ENCODE measurements at places on chromosomes 2 and 18.

DNA sequence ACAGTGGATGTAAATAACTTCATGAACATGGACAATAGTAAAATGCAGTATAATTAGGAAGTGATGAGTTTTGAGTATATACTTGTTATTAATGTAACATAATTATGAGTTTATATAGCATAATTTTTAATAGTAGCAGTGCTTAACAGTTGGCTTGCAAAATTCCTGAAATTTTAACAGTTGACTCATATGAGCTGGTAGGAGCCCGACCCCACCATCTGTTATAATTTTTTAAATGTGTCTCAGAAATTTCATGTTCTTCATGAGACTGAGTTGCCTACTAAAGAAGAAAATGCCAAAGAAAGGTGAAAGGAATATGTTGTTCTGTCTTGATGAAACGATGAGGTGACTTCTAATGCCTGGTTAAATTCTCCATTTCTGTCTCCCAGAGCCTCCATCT is 62.6 kb downstream of the ITGB1BP1 start:
- no peak for DNase-seq

GRCh38 chr2:181021199-181021789 is 40.9 kb downstream of the UBE2E3 start:
- no peak for DNase-seq

DNA sequence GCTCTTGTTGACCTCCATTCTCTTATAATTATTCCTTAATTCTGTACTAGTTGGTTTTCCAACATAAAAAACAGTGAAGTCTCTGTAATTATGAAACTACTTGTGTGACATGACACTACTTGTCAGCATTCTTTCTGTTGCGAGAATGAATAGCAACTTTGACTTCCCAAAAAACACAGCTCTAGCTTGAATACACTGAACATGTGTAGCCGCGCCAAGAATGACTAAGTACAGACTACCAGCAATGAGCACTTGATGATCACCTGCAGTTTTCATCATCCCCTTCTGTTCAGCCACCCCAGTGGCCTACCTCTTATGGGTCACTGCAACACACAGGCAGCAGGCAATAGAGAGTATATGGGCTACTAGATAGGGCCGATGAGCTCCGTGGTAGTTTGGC is 229.3 kb downstream of the TGIF1 start:
- no peak for DNase-seq

DNA sequence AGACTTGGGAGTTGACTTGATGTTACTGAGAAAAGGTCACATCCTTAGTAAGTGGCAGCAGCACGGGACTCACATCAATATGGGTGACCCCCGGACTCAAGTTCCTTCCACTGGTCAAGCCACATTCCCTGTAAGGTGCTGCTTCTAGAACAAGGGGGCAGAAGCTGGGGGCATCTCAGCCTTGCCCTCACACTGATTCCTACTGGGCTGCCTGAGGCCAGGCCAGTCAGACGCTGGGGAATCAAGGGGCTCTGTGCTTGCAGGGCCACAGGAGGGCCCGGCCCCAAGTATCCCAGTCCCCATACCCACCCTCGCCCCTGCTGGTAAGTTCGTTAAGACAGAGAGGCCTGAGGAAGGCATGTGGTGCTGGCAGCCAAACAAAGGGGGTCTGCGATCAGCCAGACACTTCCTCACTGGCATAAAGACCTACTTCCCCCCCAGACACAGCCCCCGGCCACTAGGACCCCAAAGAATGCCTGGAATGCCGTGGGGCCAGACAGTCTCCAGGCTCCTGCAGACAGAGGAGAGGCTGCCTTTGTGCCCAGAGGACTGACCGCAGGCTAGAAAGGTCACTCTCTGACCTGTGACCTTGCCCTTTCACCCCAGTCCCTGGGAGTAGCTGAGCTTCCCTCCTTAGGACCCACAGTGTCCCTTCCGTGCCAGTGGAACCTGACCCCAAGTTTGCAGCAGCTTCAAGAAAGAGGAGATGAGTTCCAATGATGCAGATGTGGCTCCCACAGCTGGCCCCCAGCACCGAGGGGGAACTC is 83.6 kb downstream of the HS1BP3 start:
- no peak for DNase-seq

- DNase-seq, result peak; percentile 61
Measured at GRCh38 chr2:26605195-26605998, 35.8 kb downstream of the CIB4 start.

- no peak for DNase-seq
Measured at GRCh38 chr2:168518555-168519066, 62.5 kb downstream of the CERS6 start.

DNA sequence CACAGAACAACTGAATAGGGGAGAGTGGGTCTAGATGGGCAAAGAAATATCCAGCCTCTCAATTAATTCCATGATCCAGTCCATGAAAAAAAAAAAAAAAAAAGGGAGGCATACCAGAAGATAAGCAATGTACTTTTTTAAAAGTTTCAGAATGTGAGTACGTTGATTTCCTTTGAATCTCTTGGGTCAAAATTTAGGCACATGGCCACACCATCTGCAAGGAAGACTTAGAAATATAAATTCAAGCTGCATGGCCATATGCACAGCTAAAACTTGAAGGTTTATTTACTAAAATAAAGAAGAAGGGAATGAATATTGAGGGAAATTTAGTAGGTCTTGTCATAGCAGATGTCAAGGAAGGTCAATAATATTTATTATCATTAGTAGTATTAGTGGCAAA is 286.5 kb upstream of the CDH7 start:
- no peak for DNase-seq
